ENCODE measurements at places on chromosomes 7 and 10.

DNA sequence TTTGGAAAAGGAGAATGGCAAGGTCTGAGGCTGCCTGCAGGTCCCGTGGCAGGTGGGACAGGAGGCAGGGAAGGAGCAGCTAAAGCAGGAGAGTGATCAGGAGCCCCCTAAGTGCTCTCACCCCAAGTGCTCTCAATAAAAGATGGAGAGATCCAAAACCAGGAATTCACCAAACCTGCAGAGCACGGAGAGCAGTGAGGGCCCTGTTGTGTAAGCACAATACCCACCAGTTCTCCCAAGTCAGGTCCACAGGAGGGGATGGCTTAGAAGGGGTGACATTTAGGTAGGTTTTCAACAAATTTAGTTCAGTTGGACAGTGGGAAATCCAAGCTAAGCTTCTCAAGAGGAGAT, 40.8 kb downstream of the GNA12 start:
- DNase-seq, result no peak

- DNase-seq, result no peak
Measured at GRCh38 chr10:124704428-124705380, 39.5 kb downstream of the FAM53B start.

DNA sequence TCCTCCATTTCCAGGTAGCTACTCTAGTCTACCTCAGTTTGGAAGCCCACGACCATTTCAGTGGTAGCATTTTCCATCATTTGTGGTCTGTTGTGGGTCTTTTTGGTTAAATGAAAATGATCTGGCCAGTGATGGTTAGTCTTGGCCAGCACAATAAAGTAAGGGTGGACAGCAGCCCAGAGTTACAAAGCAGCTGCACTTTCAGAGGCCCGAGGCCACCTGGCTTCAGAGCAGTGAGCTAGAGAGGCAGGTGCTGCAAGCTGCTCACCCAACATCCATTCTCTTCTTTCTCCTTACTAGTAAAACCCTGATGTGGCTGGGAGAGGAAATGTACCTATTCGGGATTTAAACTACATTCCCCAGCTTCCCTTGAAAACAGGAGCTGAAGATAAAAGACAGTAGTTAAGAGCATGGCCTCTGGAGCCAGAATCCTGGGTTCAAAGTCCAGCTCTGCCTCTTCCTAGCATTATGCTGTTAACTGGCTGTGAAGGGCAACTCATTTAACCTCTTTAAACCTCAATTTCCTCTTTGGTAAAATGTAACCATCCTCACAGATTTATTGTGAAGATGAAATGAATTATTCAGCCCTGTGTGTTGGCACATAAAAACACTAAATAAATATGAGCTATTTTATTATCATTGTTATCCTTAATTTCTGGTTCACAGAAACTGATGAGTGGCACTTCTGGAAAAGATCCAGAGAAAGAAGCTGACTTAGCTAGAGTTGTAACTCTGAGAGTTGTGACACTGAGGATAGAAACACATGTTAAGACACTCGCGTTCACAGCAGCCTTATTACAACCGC, 517.4 kb downstream of the PARD3 start:
- peak; percentile 13 for DNase-seq

GRCh38 chr7:137658190-137658900, 188.4 kb downstream of the DGKI start:
- DNase-seq, result no peak

DNA sequence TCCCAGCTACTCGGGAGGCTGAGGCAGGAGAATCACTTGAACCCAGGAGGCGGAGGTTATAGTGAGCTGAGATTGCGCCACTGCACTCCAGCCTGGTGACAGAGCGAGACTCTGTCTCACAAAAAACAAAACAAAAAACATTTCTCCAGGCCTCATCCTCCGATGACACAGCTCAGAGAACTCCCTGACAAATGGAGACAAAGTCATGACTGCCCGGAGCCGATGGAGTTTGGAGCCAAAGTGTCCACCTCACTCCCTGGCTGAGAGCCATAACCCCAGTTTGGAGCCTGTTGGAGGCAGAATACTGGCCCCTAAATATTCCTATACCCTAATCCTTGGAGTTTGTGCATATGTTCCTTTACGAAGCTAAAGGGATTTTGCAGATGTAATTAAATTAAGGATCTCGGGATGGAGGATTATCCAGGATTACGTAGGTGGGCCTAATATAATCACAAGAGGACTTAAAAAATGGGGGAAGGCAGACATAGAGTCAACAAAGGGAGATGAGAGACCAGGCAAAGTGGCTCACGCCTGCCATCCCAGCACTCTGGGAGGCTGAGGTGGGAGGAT, 22.7 kb downstream of the SSC4D start:
- no peak for DNase-seq

GRCh38 chr7:152341039-152341913, 94.5 kb downstream of the KMT2C start:
- DNase-seq, result no peak

DNA sequence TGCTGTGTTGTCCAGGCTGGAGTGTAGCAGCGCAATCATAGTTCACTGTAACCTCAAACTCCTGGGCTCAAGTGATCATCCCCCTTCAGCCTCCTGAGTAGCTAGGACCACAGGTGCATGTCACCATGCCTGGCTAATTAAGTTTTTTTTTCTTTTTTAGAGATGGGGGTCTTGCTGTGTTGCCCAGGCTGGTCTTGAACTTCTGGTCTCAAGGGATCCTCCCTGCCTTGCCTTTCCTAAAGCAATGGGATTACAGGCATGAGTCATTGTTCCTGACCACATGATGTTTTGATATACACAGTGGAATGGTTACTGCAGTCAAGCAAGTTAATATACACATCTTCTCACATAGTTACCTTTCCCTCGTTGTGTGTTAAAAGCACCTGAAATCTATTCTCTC, 140.3 kb downstream of the GPR85 start:
- no peak for DNase-seq

DNA sequence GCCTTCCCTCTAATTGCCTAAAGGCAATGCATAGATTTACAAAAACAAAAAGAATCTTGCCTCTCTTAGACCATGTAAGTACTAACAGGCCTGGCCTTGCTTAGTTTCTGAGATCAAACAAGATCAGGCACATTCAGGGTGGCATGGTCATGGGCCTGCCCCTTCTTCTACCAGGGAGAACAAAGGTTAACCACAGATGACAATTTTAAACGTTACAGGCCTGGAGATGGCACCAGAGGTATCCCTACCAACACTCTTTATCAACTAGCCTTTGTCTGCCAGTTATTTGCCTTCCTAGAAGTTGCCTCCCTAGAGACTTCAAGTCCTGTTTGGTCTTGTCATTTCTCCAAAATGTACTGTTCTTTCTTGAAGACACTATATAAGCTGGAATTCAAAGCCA, 252.6 kb downstream of the DOCK4 start:
- DNase-seq, result no peak

- DNase-seq, result no peak
Measured at GRCh38 chr7:142263598-142264380, 5.9 kb upstream of the PRSS58 start.

- DNase-seq, result no peak
Measured at GRCh38 chr7:112782498-112782897, 7.7 kb downstream of the TMEM168 start.
